ENCODE measurements at places on chromosomes 13 and 19. TPM values are rescaled to one million over a fixed set of nuclear protein-coding genes. Genes with fewer than 3 reads are reported as not detected.

GRCh38 chr13:26811581-26811980, 51.0 kb upstream of the GPR12 start:
- no peak for DNase-seq

DNA sequence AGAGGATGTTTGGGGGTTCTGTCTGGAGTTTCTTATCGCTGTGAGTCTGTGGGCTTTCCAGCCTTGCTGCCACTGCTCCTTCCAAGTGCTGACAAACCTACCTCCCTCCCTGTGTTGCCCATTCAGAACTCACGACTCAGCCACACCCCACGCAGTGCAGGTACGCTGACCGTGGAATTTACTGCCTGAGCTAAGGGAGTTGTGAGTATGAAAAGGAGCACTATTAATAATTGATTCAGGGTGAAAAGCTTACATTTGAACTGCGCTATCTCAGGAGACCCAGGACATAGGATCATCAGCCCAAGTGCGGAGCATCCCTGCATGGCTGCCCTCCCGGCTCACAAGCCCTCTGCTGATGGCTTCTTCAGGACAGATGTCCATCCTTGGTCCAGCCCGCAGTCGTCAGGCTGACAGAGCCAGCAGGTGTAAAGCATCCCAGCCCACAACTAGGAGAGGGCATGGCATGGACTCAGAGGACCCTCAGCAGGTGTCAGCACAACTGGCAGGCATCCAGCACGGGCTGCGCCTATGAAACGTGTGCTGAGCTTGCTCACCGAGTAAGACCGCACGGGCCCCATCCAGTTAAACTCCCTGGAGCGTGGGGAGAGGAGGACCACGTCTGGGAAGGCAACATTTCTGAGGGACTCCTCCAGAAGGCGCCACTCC, 244.0 kb downstream of the COL4A1 start:
- DNase-seq = no peak

GRCh38 chr13:52412128-52412527, 6.2 kb upstream of the THSD1 start:
- DNase-seq = no peak

LENG1 gene
- total RNA-seq = 4.7 TPM
